K562 (cell line): ENCODE measurements at places on chromosomes 5 and 9. TPM values are rescaled to one million over a fixed set of nuclear protein-coding genes. Genes with fewer than 3 reads are reported as not detected.
A peak's percentile ranks its signal among the peaks of the same experiment; 100 is the strongest.

Gene FIBCD1
- polyA plus RNA-seq = 0.53 and 2.7 TPM in 2 replicates

Gene FAM221B
- not detected in 2 replicates for polyA plus RNA-seq

Gene ATOX1
- polyA plus RNA-seq = 111 and 153 TPM in 2 replicates

- no peak for DNase-seq
These were observed 165.1 kb downstream of the CAAP1 start for GRCh38 chr9:26727471-26727870.

GRCh38 chr5:93280518-93280917 is 300.5 kb downstream of the NR2F1-AS1 start:
- no peak for DNase-seq

- DNase-seq = no peak
These were observed 166.2 kb downstream of the NTRK2 start for GRCh38 chr9:84835745-84836144.

DNA sequence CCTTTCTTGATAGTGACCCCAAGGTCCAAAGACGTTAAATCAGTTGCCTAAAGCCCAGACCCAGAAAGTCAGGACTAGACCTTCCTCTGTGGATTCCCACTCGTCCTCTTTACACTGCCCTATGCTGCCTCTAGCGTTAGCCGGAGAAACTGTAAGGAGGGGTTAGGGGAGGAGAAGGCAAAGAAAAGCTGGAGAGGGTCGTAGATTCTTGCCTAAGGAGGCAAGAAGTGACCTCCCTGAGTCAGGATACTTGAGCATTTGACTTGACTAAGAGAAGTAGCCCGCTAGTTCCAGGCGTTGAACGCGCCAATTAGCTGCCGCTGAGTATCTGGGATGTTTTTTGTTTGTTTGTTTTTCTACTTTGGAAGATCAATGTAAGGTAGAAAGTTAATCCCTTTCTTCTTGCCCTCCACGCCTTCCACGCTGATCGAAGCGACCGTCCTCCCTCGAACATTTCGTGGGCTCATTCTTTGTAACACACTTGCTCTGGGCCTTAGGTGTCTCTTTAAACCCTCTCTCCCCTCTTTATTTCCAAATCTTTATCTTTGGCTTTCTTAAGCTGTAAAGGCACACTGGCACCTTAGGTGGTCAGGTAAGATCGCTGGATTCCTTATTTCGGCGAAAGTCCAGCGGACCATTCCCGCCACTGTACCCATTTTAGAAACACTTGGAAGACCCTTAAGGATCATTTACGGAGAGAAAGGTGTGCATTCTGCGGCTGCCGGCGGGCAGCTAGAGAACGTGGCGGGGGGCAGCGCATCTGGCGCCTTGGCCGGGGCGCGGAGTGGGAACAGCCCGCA is 5.1 kb upstream of the RGMB start:
- DNase-seq = peak; percentile 29

GRCh38 chr9:8733131-8733954 is 933.8 kb upstream of the DMAC1 start:
- DNase-seq = no peak

- DNase-seq = no peak
These were observed 55.7 kb upstream of the DPYSL3 start for GRCh38 chr5:147565524-147565923.

GRCh38 chr5:26569929-26570258 is 468.5 kb downstream of the CDH9 start:
- no peak for DNase-seq
